Activated CD4-positive, alpha-beta T cell treated with anti-CD3 and anti-CD28 coated beads, Interleukin-2, amount 10 ng/mL, durations not matched to agents 7 days and 5 days (primary cell): ENCODE measurements at places on chromosomes 12 and 14.

DNA sequence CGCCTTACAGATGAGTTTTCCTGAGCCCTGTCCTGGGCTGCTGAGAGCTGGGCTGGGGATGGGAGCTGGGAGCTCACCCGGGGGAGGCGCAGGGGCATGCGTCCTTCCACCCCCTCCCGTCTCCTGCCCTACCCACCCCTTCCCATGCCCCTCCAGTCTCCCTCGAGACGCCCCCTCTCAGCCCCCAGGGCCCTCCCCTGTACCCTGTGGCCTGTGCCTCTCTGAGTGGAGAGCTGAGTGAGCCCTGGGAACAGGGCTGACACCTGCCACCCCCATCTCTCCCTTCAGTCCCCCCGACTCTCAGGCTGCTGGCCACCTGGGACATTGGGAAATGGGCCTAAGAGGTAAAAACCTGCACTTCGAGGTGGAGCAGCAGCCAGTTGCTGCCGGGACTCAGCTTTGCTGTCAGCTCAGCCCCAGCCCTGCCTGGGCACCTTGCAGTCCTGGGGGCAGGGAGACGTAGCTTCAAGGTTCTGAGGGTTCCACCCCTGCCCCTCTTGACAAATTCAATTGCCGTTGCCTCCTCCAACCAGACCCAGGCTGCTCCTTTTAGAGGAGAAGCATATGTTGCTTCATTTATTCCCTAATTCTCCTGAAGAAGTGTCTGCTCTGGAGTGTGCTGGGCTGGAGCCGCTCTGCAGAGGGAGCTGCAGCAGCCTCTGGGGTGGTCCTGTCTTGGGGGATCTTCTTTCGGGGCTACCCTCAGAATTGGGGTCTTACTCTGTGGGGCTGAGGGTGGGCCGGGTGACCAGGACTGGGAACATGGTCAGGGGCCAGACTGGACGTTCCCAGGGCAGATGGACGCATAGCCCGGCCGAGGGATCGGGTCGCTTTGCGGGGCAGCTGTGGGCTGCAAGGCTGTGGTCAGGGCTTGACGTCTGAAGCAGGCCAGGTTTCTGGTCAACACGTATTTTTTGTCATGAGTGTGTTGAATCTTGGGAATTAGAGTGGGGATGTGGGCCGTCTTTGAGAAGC, 141.4 kb downstream of the ADGRD1 start:
- no peak for DNase-seq

DNA sequence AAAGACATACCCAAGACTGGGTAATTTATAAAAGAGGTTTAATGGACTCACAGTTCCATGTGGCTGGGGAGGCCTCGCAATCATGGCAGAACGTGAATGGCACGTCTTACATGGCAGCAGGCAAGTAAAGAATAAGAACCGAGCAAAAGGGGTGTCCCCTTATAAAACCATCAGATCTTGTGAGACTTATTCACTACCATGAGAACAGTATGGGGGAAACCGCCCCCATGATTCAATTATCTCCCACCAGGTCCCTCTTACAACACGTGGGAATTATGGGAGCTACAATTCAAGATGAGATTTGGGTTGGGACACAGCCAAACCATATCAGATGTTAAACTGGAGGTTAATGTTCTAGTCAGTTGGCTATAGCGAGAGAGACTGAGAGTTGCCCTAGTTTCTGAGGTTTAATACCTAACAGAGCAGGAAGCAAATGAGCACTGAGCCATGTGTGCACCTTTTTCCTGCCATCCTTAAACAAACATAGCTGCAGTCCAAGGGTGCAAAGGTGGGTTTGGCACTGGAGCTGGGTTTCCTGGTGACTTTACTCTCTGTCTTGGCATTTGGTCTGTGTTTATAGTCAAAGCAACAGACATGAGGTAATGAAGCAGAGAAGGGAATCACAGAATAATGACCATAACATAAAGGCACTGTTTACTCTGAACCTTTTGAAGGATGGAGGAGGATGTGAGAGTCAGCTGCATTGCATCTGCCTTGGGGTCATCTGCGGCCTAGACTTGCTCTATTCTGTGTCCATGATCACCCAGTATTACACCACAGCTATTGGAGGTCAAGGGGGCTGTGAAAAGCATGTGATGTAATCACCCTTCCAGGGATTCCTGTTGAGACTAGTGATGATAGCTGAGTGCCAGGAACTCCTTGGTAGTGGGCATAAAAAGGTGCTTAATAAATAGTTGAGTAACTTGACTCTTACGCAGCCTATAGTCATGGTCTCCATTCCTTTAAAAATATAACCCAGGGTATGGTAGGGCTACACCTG, 83.6 kb upstream of the USP44 start:
- no peak for DNase-seq

DNA sequence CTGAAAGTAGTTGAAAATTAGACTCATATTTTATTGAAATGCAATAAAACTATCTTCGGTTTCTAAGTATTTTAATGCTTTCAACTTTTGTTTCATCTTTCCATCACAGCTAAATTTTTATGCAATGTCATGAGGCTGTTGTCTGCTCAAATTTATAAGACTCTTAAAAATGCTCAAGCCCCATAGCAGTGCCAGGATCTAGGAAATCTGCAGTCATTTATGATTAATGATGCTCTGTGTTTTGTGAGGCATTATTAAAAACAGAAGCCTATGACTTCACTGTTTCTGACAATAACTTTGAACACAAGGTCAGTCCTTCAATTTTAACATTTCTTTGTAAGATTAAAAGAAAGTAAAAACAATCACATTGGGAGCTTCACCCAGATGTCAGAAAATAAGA, 112.5 kb downstream of the ALX1 start:
- no peak for DNase-seq

DNA sequence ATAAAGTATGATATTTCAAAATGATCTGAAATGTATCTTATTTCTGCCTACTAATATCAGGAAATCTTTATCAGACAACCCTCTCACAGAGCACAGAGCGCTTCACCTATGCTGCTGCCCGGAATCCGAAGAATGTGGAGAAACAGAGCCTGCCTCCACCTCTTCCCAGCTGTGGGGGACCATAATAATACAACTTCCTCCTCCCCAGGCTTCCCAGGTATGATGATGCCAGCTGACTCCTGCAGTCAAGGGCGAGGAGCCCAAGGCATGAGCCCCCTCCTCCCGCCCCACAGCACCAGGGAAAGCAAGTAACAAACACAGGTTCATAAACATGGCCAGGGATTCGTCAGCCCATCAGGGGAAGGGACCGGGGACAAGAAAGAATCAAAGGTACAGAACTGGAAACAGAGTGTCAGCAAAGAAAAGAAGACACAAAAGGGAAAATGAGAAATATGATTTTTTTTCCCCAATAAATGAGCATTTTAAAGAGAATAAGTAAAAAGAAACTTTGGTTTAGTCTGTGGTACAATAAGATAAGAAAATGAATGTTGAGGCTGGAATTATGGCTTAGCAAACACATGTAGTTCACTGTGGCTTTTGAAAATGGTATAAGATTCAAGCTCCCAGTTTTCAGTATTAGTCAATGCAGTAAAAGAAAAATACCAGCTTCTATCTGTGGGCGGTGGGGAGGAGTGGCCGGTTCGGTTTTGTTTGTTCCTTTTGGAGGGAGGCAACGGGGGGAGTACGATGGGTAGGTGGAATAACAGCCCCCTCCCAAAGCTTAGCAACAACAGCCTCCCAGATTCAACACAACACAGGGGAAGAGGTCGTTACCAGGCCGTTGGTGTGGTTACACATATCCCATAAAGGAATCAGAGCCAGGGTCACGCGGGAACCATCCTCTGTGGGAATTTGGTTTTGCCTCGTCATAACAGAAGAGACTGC, 68.3 kb downstream of the SETD3 start:
- no peak for DNase-seq

DNA sequence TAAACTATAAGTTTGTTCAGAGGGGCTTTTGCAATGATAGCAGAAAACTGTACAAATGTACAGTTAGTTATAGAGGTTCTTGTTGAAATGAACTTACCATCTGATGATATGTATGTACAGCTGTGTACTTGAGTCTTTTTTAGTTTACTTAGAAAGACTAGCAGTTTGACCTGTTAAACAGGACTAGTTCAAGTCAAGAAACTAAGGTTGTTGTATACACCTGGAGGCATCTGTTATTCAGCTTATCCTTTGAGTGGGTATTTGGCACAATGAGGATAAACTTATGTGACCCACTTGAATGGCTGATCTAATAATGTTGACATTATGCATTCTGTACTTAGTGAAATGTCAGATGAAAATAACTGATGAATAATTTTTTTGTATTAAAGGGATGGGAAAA, 13.4 kb downstream of the MTERF2 start:
- no peak for DNase-seq

DNA sequence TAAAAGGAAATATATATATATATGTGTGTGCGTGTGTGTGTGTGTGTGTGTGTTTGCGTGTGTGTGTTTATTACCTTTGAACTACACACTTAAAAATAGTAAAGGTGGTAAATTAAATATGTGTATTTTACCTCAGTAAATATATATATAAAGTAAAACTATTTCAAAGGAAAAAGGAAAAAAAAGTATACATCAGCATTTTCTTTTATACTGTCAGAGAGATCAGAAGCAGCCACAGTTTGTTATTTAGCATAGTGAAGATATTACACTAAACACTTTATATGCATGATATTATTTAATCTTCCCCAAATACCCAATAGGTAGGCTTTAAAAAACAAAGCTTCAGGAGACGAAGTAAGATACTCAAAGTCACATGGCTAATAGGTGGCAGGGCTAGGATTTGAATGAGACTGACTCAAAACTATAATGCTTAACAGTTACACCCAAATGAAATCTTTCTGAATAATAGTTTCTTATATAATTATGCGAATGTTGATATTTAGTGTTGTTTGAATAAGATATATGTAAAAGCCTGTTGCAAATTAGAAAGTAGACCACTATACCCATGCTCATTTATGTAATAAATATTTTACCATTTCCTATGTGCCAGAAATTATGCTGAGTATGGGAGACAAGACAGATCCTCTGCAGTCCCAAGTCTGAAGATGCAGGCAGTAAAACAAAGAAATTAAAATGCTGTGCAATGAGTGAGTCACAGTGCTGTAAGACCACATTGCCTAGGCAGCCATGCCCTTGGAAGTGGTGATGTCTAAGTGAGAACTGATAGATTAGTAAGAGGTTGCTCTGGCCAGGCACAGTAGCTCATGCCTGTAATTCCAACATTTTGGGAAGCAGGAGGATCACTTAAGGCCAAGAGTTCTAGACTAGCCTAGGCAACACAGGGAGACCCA, 66.1 kb downstream of the PDZRN4 start:
- DNase-seq = no peak

DNA sequence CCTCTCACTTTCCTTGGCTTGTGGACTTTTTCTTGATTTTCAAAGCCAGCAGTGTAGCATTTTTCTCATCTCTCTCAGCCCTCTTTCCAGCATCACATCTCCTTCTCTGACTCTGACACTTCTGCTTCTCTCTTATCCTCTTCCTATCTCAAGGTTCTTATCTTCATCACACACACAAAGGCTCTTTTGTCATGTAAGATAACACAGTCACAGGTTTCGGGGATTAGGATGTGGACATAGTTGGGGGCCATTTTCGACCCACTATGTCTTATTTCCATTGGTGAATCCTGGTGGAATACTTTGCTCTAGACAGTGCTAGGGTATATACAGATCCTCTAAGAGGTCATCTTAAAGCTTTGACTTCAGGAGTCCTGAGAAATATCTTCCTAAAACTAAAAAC, 719.3 kb upstream of the TBX3 start:
- DNase-seq = no peak

- no peak for DNase-seq
Measured at GRCh38 chr12:52217223-52217622, 15.8 kb upstream of the KRT7 start.

- DNase-seq = no peak
Measured at GRCh38 chr14:58717813-58718212, 80.1 kb downstream of the DACT1 start.

DNA sequence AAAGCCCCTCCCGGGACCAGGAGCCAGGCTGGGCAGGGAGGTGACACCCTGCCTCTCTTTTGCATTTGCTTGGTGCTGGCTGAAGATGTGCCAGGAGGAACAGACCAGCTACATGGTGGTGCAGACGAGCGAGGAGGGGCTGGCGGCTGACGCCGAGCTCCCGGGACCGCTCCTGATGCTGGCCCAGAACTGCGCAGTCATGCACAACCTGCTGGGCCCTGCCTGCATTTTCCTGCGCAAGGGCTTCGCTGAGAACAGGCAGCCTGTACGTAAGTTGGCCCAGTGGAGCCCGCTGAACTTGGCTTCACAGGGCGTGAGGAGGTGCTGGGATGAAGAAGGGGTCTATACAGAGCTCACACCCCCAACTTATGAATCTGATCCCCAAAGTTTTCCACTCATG, 15.6 kb downstream of the CABP1 start:
- no peak for DNase-seq
